ENCODE measurements at places on chromosomes 7 and 10.

GRCh38 chr10:6069081-6069931, 7.1 kb upstream of the IL2RA start:
- no peak for DNase-seq

DNA sequence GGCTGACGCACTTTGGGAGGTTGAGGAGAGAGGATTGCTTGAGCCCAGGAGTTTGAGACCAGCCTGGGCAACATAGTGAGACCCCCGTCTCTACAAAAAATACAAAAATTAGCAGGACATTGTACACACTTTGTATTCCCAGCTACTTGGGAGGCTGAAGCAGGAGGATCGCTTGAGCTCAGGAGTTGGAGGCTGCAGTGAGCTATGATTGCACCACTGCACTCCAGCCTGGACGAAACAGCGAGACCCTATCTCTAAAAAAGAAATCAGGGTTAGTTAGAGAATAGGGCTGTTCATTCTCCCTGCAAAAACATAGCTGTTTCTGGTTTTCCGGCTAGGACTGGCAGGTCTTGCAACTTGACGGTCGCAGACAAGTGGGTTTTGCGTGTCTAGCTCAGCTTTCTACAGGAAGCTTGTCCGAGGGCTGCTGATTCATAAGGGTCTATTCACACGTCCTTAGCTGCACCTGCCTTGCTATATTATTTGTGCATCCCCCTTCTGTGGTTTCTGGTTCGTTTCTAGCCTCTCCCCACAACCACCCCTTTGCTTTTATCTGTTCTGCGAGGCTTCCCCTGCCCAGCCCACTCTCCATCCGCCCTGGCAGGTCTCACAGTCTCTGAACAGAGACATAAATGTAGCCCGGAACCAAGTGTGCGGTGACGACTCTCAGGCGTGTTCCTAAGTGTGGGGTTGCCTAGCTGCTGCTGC, 10.7 kb downstream of the AMZ1 start:
- no peak for DNase-seq

DNA sequence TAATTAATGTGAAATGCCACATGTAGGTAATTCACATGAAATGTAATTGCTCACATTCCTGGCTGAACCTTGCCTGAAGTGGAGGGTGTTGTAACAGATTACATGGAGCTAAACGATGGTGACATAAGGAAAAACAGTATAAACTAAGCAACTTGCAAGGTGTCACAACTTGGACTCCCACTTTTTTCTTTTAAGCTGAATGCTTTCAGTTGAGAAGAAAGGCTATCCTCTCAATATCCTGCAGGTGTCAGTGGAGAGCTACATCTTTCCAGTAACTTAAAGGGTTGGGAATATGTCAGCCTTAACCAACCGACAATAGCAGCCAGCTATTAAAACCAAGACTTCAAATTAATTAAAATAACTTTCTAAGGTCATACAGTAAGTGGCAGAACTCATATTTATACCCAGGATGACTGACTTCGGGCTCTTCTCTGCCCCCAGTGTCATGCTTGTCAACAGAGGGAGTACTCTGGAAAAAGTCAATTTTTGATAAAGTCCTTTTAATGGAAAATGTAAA, 33.7 kb downstream of the NRBF2 start:
- DNase-seq = peak; percentile 61

DNA sequence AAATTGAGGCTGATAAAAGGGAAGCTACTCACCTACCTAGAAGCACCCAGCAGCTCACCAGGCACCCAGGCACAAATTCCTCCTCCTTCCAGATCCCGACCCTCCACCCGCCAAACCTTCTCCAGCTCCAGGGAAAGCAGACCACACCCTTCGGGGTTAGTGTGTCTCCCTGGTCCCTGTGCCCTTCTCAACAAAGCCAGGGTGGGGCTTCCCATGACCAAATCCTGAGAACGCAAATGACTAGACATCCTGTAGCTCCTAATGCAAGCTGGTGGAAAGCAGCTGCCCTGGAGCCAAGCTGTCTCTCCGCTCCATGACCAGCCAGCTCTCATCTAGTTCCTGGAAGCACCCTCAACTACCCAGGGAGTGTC, 4.4 kb downstream of the TBX20 start:
- DNase-seq = no peak

DNA sequence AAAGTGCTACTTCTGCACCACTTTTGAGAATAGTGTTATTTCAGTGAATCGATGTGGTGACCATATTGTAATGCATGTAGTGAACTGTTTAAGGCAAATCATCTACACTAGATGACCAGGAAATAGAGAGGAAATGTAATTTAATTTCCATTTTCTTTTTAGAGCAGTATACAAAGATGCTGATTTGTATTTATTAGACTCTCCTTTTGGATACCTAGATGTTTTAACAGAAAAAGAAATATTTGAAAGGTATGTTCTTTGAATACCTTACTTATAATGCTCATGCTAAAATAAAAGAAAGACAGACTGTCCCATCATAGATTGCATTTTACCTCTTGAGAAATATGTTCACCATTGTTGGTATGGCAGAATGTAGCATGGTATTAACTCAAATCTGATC, 110.4 kb downstream of the CFTR start:
- no peak for DNase-seq

- no peak for DNase-seq
These were observed 13.8 kb downstream of the GRK5 start for GRCh38 chr10:119221201-119221600.

GRCh38 chr7:42869131-42870020, 42.5 kb downstream of the C7orf25 start:
- DNase-seq = no peak

DNA sequence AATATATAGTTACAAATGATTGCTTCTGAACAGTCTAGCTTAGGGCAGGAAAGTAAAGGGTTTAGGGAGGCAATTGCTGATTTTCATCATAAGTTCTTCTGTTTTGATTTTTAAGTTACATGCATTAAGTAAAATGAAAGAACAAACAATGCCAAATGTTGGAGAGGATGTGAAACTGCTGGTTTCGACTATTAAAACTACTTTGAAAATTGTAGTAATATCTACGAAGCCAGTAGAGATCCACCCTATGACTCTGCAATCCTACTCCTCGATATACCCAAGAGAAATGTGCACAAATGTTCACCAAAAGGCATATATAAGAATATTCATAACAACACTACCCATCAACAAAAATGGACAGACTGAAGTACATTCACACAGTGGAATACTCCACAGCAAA, 24.3 kb downstream of the PDZD8 start:
- DNase-seq = no peak

GRCh38 chr10:14742815-14743214, 31.9 kb downstream of the FAM107B start:
- DNase-seq = no peak

DNA sequence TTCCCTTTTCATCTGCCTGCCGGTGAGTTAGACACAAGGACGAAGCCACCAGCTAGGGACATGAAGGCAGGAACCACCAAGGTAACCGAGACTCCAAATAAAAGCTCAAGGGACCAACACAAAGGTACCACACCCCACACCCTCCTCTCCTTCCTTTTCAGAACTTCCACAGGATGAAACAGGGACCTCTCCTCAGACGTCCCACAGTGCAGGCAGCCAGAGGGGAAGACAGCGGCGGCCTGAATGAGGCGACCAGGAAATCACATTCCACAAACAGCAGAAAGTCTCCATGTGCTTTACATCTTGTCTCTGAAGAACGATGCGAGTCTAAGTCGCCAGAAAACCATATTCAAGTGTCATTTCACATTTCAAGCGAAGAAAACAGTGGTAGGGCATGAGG, 97.8 kb downstream of the DIP2C start:
- DNase-seq = no peak

DNA sequence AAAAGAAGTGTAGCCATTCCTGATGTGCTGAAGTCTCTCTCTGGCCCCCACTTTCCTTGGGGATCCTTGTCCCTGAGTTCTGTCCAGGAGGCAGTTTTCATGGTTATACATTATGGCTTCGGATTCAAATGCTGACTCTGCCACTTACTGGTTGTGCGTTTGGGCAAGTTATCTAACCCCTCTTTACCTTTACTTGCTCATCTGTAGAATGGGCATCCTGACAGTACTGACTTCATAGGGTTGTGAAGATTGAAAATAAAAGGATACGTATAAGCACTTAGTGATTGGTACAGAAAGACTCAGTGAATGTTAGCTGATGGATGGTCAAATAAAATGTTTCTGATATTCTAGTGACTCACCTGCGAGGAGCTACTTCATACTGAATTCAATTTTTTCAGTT, 65.1 kb downstream of the TACR2 start:
- DNase-seq = no peak

All from heart right ventricle (tissue), 16 donors.